ENCODE measurements at places on chromosomes 4 and X.
A peak's percentile ranks its signal among the peaks of the same experiment; 100 is the strongest.

DNA sequence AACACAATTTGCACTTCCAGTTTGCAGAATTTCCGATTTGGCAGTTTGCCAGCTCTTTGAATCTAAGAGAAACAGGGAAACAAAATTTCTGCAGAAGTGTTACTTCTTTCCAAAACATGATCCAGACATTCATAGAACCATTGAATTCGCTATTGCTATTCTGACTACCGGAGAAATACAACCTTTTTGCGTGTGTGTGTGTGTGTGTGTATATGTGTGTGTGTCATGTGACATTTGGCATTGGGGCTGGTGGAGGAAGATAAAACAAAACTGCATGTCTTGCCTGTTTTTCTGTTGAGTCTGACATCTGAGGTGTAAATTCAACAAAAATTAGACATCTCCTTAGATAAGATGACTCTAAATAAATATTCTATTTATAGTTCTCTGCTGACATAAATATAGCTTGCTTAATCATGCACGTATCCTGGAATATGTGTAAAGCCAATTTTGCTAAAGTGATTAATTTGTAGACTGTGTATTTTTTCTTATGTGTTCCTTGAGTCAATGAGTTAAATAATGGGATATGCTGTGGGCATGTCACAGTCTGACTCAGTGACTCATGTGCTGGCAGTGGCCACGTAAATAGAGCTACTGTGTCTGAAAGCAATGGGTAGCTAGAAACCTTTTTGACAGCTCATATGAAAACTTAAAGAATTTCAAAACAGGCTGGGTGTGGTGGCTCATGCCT is 98.9 kb downstream of the HPGD start:
- DNase-seq = no peak

DNA sequence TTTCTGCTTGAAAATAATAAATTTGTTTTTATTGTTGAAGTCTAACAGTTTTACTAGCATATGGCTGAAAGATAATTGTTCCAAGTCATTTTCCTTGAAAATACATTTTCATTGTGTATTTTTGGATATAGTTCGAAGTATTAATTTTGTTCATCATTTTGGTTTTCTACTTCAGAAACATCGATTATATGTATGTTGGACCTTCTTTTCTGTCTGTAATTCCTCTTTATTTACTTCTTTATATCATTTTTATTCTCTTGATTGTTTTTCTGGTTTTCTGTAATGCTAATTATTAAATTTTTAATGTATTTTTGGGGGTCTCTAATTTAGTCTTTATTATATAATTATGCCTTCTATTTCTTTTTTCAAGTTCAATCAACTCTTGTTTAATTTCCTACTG is 407.1 kb upstream of the FRG1 start:
- DNase-seq = no peak

DNA sequence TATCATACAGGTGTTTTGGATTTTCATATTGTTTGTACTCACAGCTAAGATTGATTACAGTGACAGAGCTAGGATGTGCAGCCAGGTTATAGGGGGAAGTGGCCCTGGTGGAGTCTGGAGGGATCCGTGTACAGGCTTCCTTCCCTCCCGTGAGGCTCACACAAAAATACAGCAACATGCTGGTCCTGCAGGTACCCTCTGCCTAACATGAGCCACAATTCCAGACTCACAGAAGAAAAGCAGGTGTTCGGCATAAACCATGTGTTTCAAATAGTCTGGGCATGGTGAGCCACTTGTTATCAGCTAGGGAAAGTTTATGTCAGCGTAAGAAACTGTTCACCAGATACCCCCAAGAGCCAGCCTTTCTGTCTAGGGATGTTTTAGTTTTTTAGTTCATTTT is 82.9 kb downstream of the HTT start:
- no peak for DNase-seq

GRCh38 chrX:51395480-51395809 is 62.8 kb downstream of the NUDT10 start:
- no peak for DNase-seq

- DNase-seq = no peak
These were observed 111.9 kb downstream of the SORBS2 start for GRCh38 chr4:185700048-185700447.

DNA sequence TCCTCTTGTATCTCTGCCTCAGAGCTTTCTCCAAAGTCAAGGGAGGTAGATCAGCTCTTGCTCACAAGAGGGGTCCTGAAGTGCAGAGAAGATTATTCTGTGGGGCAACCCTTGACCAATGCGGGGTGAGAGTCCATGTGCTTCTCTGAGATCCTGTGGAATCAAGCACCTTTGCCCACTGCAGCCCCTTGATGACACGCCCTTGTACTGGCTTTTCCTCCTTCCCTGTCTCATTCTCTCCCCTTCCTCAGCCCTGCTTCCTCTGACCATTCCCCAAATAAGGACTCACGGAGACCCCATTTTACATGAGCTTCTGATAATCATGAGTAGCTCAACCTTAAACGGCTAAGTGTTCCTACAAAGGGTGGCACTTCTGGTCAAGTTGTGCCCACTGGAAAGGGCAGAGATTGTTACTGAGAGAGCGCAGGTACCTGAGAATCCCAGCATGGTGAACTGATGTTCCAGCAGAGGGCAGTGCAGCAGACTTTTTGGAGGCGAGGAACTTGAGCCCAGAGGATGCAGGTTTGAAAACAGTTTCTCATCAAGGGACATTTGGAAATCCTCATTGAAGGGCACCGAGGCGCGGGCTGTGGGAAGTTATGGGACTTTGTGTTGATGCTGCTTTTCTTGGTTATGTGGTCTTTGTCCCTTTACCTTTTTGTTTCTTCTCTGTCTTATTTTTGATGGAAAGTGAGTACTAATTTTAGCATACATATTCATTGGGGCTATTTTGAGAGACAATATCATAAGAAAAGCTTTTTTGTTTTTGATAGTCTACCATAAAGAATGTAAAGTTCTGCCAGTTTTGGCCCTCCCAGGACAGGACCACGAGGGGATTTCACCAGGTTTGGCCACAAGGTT is 201.3 kb downstream of the RBM46 start:
- DNase-seq = no peak

- DNase-seq = no peak
These were observed 6.6 kb upstream of the MAGEB17 start for GRCh38 chrX:16160729-16161128.

- DNase-seq = no peak
These were observed 40.8 kb downstream of the HTRA3 start for GRCh38 chr4:8310306-8310705.

GRCh38 chrX:75181721-75182120 is 25.6 kb upstream of the ABCB7 start:
- DNase-seq = no peak

GRCh38 chr4:74770226-74770910 is 24.0 kb downstream of the BTC start:
- no peak for DNase-seq

GRCh38 chr4:58301376-58301999 is 1191.3 kb upstream of the IGFBP7 start:
- DNase-seq = no peak

DNA sequence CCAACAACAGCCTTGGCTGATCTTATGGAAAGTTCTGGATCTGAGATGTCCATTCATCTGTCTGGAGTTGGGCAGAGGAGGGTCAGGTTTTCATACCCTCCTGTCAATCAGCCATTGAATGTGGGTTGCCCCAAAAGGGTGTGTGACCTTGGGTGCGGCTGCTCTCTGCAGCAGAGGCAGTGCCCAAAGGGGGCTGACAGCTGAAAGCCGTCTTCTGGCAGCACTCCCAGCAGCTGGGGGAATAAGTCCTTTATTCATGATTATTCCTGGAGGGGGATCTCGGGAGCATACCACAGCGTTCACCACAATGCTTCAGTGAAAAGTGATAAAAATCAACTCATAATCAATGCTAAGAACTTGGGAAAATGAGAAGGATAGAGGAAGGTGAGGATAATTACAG is 54.7 kb downstream of the OTC start:
- DNase-seq = no peak

GRCh38 chr4:133287396-133287795 is 138.3 kb downstream of the PCDH10 start:
- no peak for DNase-seq

DNA sequence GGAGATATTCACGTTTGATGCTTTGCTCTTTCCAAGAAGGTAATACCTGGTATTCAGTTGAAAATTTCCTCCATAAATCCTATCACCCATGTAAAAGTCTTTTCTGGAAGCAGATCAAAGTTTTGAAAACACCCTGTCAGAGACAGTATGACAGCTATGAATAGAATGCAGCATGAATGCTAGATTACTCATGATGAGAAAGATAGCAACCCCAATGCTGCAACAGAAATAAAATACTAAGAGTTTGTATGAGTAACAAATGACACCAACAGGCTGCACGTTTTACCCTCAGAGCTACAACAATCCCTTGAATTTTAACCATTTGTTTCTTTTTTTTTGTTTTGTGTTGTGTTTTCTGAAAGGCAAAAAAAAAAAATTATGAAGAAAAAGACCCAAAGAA is 108.6 kb downstream of the ARHGAP6 start:
- no peak for DNase-seq

DNA sequence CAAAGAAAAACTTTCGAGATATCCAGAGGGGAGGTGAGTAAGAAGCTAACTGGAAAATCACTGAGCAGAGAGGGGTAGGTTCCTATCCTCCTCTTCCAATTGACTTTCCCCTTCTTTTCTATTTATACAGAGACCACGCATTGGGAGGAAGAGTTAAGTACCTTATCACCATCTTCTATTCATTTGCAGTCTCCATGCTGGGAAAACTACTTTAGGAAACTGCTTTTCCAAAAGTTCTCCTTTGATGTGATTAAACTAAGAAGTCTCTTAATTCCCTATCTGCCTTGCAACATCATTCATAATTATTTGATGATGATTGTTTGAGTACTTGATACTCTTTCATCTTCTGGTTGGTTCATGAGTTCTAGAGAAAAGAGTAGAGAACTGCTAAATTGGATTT is 306.6 kb downstream of the PPP3CA start:
- no peak for DNase-seq

- DNase-seq = no peak
These were observed 146.2 kb upstream of the SH3RF1 start for GRCh38 chr4:169416997-169417396.

- no peak for DNase-seq
These were observed 5.7 kb downstream of the C4orf54 start for GRCh38 chr4:99651811-99652485.

- no peak for DNase-seq
These were observed 147.5 kb upstream of the SMIM31 start for GRCh38 chr4:164606478-164606877.

GRCh38 chrX:154419688-154420401 is 8.5 kb downstream of the TAFAZZIN start:
- DNase-seq = no peak

- DNase-seq = no peak
These were observed 22.4 kb upstream of the MGST2 start for GRCh38 chr4:139643042-139643895.

DNA sequence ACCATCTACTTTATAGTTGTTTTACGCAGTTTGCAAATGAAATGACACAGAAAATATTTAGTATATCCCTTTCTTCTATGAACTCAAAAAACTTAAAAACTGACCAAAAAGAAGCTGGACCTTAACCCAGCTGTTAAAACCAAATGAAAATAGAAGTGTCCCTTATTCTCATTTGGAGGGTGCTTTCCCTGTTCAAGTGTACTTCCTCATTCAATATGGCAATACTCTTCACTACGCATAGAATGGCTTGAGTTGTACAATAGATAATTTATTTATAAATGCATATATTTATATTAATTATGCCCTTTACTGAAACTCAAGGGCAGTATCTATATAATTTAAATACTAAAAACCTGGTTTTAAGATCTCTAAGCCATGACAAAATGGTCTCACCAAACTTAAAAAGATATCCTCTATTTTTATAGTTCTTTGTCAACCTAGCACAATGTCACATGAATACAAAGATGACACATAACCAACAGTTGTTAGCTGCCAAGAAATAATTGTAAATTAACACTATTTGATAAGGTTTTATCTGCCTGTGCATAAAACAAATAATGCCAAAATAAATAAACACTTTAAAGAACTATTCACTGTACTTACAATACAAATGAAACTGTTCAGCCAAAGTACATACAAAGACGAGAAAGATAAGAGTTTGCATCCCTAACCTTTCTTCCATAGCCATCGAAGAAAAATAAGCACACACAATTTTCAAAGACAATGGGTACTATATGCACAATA is 25.2 kb downstream of the YTHDC1 start:
- DNase-seq = no peak

DNA sequence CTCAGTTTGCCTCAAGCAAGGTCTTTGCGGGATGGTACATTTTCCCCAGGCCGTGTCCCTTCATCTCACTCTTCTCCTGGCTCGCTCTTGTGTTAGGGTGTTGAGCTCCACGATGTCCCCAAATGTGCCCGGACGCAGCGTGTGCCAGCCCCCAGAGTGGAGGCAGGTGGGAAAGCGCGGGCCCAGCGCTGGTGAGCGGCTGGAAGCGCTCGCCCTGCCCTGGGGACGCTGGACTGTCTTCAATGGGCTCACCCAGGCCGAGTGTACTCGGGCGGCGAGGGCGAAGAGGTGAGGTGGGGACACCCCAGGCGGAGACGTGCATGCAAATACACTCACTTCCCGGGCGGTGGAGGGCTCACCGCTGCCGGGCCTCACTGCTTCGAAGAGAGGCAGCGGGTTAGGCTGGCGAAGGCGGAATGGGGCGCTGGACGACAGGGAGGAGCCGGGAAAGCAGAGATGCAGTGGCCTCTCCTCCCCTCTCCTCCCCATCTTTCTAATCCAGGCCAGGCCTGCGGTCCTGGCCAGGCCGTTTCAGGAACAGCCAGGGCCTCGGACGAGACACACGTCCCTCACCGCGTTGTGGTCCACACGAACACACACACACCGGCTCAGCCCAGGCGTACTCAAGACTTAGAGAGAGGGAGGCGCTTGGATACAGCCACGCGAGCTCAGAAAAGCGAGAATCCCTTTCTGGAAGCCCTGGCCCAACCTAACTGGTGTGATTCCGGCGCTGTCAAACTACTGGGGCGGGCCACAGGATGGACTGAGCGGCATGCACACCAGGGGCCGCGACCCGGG is 2.2 kb downstream of the NKX6-1 start:
- no peak for DNase-seq

GRCh38 chrX:106042296-106042695 is 3.8 kb upstream of the SERPINA7 start:
- DNase-seq = no peak

- DNase-seq = no peak
These were observed 603.8 kb downstream of the IQCM start for GRCh38 chr4:149211876-149212275.

DNA sequence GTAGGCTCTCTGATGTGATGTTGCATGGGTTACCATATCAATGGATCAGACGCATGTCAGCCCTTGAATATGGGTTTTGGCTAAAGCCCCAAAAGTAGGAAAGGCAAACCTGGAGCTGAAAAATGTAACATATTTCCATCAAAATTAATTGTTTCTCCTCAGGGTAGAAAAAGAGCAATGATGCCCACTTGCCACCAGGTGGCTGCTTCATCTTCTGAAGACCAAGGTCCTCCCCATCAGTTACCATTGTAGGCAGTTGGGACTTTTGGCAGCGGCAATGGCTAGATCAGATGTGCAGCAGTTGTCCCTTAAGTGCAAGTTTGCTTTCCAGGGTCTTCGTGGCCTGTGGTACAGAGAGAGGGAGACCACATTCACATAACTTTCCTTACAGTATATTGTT is 118.2 kb downstream of the NAF1 start:
- peak; percentile 7 for DNase-seq
